ENCODE measurements at places on chromosomes 5 and 9. TPM values are rescaled to one million over a fixed set of nuclear protein-coding genes. Genes with fewer than 3 reads are reported as not detected.

PCDHB10 gene
- polyA plus RNA-seq: 0.81 TPM

BRIX1 gene
- polyA plus RNA-seq: 20.0 TPM

DNA sequence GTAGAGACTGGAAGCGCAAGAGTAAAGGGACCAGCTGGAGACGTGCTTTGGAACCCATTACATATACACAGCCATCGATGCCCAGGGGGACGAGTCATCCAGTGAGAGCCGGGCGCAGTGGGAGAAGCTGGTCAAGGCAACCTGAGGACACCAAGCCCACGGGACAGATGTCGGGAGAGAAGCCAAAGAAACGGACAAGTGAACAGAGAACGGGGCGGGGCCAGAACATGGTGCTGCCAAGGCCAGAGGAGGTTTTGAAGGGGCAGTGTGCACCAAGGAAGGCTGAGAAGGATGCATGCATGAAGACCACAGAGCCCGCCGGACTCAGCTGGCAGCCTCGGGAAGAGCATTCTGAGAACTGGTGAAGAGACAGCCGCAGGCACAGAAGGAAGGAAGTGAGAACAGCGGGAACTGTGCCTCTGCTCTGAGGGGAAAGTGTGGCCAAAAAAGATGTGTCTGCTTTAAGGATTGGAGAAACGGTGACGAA, 20.3 kb downstream of the CAMSAP1 start:
- peak; percentile 77 for DNase-seq
- no peaks in the 10 kb centered on the region for H3K36me3 ChIP-seq
- peaks cover 45% of the 10 kb centered on the region for H3K4me1 ChIP-seq
- H3K4me3 ChIP-seq: no peak overlapping the region
- no peaks in the 10 kb centered on the region for H3K27me3 ChIP-seq

DNA sequence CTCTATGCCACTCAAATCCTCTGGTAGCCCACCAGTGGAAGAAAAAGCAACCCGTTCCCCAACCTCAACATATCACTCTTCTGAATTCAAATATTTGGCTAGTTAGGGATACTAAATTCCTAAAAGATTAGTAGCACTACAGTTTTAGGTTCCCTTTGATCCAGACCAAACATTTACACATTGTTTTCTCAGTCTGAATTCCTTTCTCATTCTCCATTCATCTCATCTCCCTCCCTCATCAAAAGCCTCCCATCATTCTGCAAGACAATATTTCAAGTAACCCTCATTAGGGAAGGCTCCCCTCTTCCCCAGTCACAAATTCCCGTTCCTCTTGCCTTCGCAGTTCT, 26.3 kb downstream of the ADAM19 start:
- H3K36me3 ChIP-seq: no peaks in the 10 kb centered on the region
- no peak overlapping the region for H3K4me3 ChIP-seq
- no peaks in the 10 kb centered on the region for H3K27me3 ChIP-seq
- no peak for DNase-seq
- peaks cover 23% of the 10 kb centered on the region for H3K4me1 ChIP-seq
- no peak overlapping the region for H3K27ac ChIP-seq

- peak overlapping the region; percentile 66 for H3K27ac ChIP-seq
- H3K4me1 ChIP-seq: peaks cover 10% of the 10 kb centered on the region
- DNase-seq: peak; percentile 21
Observed at GRCh38 chr5:126450346-126450745, 27.1 kb downstream of the GRAMD2B start.

- no peaks in the 10 kb centered on the region for H3K4me1 ChIP-seq
- H3K36me3 ChIP-seq: no peaks in the 10 kb centered on the region
- H3K27me3 ChIP-seq: no peaks in the 10 kb centered on the region
- H3K27ac ChIP-seq: no peak overlapping the region
- no peak for DNase-seq
Observed at GRCh38 chr9:3855929-3856328, 330.1 kb upstream of the RFX3 start.

SLC25A2 gene
- 0.07 TPM for polyA plus RNA-seq

DNA sequence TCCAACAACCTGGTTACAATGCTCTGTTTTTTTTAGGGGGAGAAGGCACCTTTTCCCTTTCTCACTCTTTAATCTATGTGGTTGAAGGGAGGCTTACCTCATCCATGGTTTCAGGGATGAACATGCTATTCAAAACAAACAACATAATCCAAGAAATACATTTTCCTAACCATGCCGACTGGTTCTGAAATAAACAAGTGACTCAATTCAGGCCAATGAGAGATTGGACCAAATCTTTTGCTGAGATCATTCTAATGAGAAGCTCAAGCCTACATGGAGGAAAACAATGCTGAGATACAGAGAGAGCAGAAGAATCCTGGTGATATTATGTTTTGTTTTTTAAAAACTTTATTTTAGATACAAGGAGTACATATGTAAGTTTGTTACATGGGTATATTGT, 46.8 kb upstream of the ELL2 start:
- no peaks in the 10 kb centered on the region for H3K27me3 ChIP-seq
- H3K4me3 ChIP-seq: no peak overlapping the region
- no peak overlapping the region for H3K27ac ChIP-seq
- DNase-seq: no peak
- H3K36me3 ChIP-seq: no peaks in the 10 kb centered on the region
- H3K4me1 ChIP-seq: no peaks in the 10 kb centered on the region

DNA sequence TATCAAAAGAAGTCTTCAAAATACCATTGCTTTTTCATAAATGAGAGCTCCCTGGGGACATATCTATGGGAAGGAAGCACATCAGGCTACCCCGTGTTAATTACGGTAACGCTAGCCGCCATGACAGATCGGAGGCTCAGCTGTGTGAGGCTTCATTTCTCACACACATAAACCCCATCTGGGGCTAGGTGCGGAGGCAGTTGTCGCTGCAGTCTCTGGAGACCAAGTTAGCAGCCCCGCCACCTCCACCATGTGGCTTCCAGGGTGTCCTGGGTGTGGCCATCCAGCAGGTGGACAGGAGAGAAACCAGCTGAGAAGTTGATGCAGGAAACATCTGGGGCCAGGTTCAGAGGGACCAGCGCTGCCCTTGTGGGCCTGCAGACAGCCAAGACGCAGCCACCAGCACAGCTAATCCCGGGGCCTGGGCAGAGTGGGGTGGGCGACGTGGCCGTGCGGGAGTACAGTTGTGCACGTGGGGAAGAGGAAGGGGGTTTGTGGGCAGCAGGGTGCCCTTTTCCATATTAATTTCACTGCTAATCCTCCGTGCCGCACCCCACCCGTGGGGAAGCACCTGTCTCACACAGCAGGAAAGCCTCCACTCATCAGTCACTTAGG, 426.5 kb downstream of the IRX1 start:
- no peak for DNase-seq
- no peaks in the 10 kb centered on the region for H3K4me1 ChIP-seq
- no peak overlapping the region for H3K27ac ChIP-seq
- no peak overlapping the region for H3K4me3 ChIP-seq

SHOC1 gene
- polyA plus RNA-seq: 3.0 TPM

- H3K4me1 ChIP-seq: peaks cover 33% of the 10 kb centered on the region
- no peaks in the 10 kb centered on the region for H3K27me3 ChIP-seq
- peaks cover 41% of the 10 kb centered on the region for H3K36me3 ChIP-seq
- H3K4me3 ChIP-seq: no peak overlapping the region
- no peak overlapping the region for H3K27ac ChIP-seq
Observed at GRCh38 chr5:142310803-142311202, 14.0 kb downstream of the SPRY4 start.

GRCh38 chr9:7273575-7273974, 515.8 kb downstream of the KDM4C start:
- no peaks in the 10 kb centered on the region for H3K36me3 ChIP-seq
- peaks cover 7% of the 10 kb centered on the region for H3K27me3 ChIP-seq
- DNase-seq: no peak
- no peak overlapping the region for H3K4me3 ChIP-seq

GABRA1 gene
- polyA plus RNA-seq: 0.30 TPM

DNA sequence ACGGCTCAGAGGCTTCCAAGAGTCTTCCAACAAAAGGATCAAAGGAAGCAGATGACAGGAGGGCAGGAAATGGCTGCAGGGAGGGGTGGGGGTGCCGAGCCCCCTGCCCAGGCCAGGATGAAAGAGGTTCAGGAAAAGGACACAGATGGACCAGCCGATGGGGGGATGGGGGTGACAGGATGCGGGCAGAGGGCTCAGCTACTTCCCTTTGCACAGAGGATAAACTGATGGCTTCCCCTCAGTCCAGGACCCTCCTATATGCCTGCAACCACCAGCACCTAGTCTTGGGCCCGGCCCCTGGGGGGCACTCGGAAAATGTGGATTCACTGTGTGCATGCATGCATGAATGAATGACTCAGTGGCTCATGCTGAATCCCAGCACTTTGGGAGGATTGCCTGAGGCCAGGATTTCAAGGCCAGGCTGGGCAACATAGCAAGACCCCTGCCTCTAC, 148.2 kb downstream of the C9orf50 start:
- no peaks in the 10 kb centered on the region for H3K36me3 ChIP-seq
- no peak for DNase-seq
- H3K27ac ChIP-seq: no peak overlapping the region
- peaks cover 36% of the 10 kb centered on the region for H3K4me1 ChIP-seq

ERAP2 gene
- 3.3 TPM for polyA plus RNA-seq

- no peaks in the 10 kb centered on the region for H3K4me1 ChIP-seq
- DNase-seq: no peak
Observed at GRCh38 chr5:69444127-69444754, 29.3 kb downstream of the MARVELD2 start.

LHX3 gene
- polyA plus RNA-seq: not detected

GRCh38 chr9:121744002-121744686, 92.7 kb downstream of the DAB2IP start:
- H3K4me3 ChIP-seq: no peak overlapping the region
- peak overlapping the region; percentile 71 for H3K27ac ChIP-seq
- peak; percentile 84 for DNase-seq
- H3K36me3 ChIP-seq: no peaks in the 10 kb centered on the region

ZBTB43 gene
- 21.5 TPM for polyA plus RNA-seq

TSSK1B gene
- not detected for polyA plus RNA-seq

- no peak overlapping the region for H3K4me3 ChIP-seq
- no peaks in the 10 kb centered on the region for H3K27me3 ChIP-seq
Observed at GRCh38 chr5:143116814-143117213, 286.7 kb downstream of the NR3C1 start.

DNA sequence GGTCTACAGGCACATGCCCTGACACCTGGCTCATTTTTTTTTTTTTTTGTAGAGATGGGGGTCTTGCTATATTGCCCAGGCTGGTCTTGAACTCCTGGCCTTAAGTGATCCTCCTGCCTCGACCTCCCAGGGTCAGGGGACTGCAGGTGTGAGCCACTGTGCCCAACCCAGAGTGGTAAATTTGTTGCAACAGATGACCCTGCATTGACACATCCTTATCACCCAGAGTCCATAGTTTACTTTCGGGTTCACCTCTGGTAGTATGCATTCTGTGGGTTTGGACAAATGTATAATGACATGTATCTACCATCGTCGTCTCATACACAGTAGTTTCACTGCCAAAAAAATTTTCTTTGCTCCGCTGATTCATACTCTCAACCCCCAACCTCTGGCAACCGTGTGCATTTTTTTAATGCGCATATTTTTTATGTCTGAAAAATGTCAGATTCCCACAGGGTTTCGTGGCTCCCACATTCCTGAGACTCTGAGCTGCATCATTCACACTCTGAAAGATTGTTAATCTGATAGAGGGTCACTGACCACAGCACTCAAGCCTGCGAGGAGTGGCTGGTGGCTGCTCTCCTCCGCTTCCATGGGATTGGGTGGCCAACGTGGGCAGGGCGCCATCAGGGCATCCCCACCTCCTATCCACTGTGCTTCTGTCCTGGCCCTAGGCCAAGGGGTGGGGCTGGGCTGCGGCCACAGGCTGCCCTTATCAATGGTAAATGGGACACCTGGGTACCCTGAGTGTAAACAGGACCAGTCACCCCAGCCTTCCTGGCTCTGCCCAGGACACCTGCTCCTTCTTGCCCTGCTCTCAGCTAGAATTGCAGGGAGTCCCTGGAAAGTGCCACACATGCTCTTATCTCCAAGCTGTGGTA, 9.6 kb downstream of the NDST1 start:
- peak; percentile 92 for DNase-seq
- peak overlapping the region; percentile 28 for H3K27ac ChIP-seq
- no peaks in the 10 kb centered on the region for H3K27me3 ChIP-seq
- peaks cover 52% of the 10 kb centered on the region for H3K4me1 ChIP-seq

- H3K36me3 ChIP-seq: no peaks in the 10 kb centered on the region
- DNase-seq: no peak
- H3K4me3 ChIP-seq: peak overlapping the region; percentile 76
- H3K4me1 ChIP-seq: no peaks in the 10 kb centered on the region
- H3K27me3 ChIP-seq: no peaks in the 10 kb centered on the region
Observed at GRCh38 chr5:72815580-72816283, 729 bp upstream of the TNPO1 start.

DNA sequence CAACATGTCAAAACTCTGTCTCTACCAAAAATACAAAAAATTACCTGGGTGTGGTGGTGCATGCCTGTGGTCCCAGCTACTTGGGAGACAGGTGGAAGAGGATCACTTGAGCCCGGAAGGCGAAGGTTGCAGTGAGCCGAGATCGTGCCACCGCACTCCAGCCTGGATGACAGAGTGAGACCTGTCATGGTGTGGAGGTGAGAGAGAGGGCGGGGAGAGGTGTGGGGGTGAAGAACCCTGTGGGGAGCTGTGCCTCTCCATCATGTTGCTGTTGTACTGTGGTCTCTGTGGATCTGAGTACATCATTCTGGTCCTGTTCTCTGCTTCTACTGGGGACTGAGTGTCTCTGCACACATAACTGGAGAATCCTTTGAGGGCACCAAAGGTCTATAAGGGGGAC, 11.3 kb upstream of the SLC34A1 start:
- no peak for DNase-seq
- no peaks in the 10 kb centered on the region for H3K27me3 ChIP-seq
- no peak overlapping the region for H3K27ac ChIP-seq
- H3K4me1 ChIP-seq: peaks cover 6% of the 10 kb centered on the region
- H3K36me3 ChIP-seq: no peaks in the 10 kb centered on the region
- no peak overlapping the region for H3K4me3 ChIP-seq

- no peak overlapping the region for H3K4me3 ChIP-seq
- no peaks in the 10 kb centered on the region for H3K36me3 ChIP-seq
- H3K27me3 ChIP-seq: no peaks in the 10 kb centered on the region
- DNase-seq: no peak
Observed at GRCh38 chr9:112166176-112167140, 8.6 kb downstream of the SUSD1 start.

GRCh38 chr9:99868845-99869244, 37.6 kb upstream of the STX17 start:
- no peaks in the 10 kb centered on the region for H3K36me3 ChIP-seq
- H3K4me3 ChIP-seq: no peak overlapping the region
- no peaks in the 10 kb centered on the region for H3K4me1 ChIP-seq
- H3K27me3 ChIP-seq: no peaks in the 10 kb centered on the region
- no peak overlapping the region for H3K27ac ChIP-seq

GRCh38 chr9:126261584-126262356, 64.9 kb upstream of the MVB12B start:
- no peak overlapping the region for H3K4me3 ChIP-seq
- peaks cover 21% of the 10 kb centered on the region for H3K27me3 ChIP-seq
- no peaks in the 10 kb centered on the region for H3K36me3 ChIP-seq
- no peaks in the 10 kb centered on the region for H3K4me1 ChIP-seq
- H3K27ac ChIP-seq: no peak overlapping the region

DNA sequence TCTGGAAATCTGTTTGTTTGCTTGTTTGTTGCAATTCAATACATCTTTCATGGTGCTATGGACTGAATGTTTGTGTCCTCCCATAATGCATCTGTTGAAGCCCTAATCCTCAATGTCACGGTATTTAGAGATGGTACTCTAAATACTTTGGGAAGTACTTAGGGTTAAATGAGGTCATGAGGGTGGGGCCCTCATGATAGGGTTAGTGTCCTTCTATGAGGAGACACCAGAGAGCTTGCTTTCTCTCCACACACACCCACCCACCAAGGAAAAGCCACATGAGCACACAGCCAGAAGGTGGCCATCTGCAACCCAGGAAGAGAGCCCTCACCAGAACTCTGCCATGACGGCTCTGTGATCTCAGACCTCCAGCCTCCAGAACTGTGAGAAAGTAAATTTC, 32.7 kb downstream of the DMGDH start:
- H3K36me3 ChIP-seq: no peaks in the 10 kb centered on the region
- H3K27ac ChIP-seq: no peak overlapping the region
- DNase-seq: no peak
- H3K4me3 ChIP-seq: no peak overlapping the region
- no peaks in the 10 kb centered on the region for H3K4me1 ChIP-seq
